Hematopoietic multipotent progenitor cell (in vitro differentiated cells): ENCODE measurements at places on chromosomes 16 and 17. TPM values are rescaled to one million over a fixed set of nuclear protein-coding genes. Genes with fewer than 3 reads are reported as not detected.

The LRRC37B gene
- total RNA-seq: 31.0 TPM

The TBC1D3D gene
- not detected for total RNA-seq

The CYB561 gene
- total RNA-seq: 28.0 TPM

The HS3ST3B1 gene
- total RNA-seq: 4.6 TPM

The CES3 gene
- 4.6 TPM for total RNA-seq

The GFAP gene
- not detected for total RNA-seq

The PABPN1L gene
- total RNA-seq: 0.54 TPM

The MYH13 gene
- total RNA-seq: not detected
